SHP77 (cell line): ENCODE measurements at places on chromosomes 1 and 21.
A peak's percentile ranks its signal among the peaks of the same experiment; 100 is the strongest.

DNA sequence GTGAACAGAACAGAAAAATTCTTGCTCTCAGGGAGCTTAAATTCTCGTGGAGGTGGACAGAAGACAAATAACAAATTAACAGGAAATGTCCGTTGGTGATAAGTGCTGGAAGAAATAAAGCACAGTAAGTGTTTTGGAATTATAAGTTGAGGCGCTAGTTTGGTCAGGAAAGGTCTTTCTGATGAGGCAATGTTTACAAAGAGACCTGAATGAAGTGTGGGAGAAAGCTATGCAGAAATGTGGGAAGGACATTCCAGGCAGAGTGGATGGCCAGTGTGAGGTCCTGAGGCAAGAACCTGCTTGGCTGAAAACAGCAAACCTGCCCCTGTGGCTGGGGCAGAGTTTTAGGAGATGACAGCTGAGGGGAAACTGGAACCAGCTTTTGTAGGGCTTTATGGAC lies 23.3 kb downstream of the NGF start:
- DNase-seq = no peak

GRCh38 chr21:35646606-35647005 lies 413.7 kb downstream of the SETD4 start:
- DNase-seq = no peak

DNA sequence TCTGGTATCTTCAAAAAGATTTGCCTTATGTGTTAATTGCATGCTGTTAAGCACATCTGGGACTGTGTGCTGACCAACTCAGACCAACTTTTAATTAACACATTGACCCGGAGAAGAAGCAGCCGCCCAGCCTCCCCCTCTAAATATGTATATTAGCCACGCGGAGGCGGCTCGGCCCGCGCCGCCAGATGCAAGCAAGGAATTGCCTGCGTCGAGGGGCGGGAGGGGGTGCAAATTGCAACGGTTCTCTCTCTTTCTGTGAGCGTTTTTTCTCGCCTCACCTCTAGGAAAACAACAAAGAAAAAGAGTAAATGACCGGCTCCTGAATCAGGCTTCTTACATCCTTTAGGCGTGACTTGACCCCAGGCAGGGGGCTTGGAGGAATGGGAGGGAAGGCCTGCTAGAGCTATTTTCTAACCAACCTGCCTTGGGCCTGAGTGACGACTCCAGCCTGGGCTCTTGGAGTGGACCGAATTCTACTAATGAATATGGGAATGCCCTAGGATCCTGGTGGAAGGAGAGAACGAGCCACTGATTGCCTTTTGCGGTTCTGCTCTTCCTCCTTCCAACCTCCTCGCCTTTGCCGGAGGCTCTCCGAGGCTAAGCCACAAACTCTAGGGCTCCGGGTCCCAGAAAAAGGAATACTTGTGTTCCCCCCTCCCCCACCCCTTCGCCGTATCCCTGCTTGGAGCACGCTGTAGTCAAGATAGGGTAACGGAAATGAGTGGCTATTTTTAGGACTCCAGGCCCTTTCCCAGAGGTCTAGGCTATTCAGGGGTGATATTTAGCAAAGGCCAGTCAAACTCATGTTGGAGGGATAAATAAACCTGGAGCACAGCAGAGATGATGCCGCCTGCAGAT lies 417.0 kb upstream of the ESRRG start:
- no peak for DNase-seq

GRCh38 chr1:108560189-108560873 lies 431 bp downstream of the EEIG2 start:
- DNase-seq = peak; percentile 51

GRCh38 chr1:2229037-2229864 lies 1.1 kb downstream of the SKI start:
- peak; percentile 39 for DNase-seq

DNA sequence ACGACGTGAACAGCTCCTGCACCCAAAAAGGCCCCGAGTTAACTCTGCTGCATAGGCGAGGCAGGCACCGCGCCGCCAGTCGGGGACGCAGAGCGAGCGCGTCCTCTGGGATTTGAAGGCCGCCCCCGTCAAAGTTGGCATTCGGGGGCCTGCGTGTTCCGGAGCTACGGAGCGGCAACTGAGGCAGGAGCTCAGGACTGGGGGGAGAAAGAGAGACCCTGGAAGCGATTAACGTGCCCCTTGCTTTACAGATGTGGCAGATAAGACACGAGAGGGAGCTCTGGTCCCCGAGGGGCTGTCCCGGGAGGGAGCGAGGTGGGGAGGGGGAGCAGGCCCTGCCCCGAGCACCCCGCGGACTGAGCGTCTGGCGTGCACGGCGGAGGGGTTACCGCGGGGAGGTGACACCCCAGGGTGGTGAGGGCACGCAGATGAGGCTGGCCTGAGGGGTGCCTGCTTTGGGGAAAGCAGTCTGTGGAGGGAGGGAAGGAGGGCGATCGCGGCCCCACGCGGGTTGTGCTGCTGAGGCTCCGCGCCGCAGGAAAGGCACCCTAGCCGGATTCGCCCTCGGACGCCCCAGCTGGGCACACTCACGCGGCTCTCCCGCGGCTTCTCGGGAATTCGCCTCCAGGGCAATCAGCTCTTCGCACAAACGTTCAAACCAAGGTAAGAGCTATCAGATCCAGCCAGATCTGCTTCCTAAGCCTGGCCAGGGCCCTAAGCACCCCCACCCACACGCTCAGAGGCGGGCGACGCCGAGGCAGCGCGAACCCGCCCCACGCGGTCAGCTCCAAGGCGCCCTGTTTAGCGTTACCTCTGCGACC lies 26.5 kb downstream of the ACTA1 start:
- no peak for DNase-seq

DNA sequence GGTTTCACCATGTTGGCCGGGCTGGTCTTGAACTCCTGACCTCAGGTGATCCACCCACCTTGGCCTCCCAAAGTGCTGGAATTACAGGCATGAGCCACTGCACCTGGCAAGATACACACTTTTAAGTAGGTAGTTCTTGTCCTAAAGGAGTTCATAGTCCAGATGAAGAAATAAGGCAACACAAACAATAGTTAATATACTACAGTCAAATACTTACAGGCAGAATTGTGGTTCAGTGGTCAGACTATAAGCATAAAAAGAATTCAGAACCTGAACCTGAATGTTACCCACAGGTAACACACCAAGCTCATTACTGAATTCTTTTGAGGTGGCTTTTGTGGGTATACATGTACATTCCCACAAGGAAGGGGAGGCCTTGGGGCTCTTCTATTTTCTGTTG lies 1.8 kb downstream of the SDHB start:
- no peak for DNase-seq

DNA sequence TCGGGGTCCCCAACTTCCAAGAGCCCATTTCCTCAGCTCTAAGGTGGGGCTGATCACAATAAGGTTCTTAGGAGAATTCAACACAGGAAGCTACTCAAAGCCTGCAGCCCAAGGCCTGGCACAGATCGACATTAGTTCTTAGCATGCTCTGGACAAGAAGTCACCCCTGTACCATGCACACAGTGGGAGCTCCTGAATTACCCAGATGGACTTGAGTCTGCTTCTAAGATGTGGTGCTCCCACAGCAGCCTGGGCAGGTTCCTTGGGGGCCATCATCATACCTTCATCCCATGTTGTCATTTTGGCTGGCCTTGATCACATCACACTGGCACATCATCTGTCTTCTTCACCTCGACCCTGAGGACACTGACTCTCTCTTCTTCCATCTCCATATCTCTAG lies 153.3 kb upstream of the VAMP3 start:
- no peak for DNase-seq

GRCh38 chr1:183273300-183273699 lies 87.2 kb downstream of the LAMC2 start:
- DNase-seq = no peak

- no peak for DNase-seq
These were observed 61.9 kb downstream of the CRP start for GRCh38 chr1:159652506-159652905.

DNA sequence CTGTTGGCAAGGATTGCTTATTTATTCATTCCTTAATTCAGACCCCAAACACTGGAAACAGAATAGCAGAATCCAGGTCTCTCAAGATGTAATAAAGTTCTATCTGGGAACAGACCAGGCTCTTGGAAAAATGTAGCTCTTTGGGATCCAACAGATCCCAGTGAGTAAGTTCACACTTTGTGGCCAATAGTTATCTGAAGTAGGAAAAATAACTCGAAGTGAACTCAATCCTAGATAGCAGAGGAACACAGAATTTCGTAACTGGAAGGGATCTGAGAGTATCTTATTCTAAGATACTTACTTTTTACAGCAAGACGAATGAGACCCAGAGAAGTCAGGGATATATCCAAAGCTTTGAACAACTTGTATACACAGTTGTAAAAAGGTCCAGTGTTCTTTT lies 150.7 kb upstream of the CD34 start:
- no peak for DNase-seq

DNA sequence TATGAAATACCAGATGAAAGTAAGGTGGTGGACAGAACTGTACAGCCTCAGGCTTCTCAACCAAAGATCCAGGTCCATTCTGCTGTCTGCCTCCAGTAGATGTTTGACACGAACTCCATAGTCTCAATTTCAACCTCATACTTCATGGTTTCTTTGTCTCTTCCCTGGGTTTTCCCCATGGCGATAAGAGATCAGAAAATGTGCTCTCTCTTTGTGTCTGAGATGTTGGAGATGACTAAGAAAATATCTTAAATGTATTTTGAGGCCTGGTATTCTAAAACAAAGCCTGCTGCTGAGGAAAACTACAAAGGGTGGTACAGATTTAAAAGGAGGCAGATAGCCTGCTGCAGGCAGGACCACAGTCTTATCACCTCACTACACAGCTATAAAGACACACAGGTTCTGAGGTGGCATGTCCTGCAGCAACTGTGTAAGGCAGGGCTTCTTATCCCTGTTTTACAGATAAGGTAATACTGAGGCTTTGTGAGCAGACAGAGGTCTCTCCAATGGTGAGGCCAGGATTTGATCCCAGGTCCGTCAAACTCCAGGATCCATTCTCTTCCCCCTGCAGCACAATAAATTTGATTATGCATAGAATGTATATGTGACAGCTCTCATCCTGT lies 40.0 kb upstream of the CACNA1E start:
- no peak for DNase-seq

GRCh38 chr1:31571340-31572295 lies 4.7 kb upstream of the TINAGL1 start:
- no peak for DNase-seq

DNA sequence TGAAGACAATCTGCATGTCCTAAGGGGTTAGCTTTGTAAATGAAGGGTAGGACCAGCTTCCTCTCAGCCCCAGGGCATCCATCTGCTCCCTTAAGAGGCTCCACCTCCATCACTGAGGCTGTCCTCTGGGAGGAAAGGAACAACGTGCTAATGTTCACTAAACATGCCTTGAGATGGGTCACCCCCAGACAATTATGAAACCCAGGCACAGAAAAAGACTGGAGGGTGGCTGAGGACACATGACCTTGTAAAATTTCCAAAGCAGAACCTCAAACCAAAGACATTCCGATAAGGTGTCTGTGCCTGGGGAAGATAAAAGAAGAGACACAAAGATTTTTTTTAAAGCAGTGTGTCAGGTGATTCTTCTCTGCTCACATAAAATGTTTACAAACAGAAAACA lies 37.6 kb upstream of the ZNF124 start:
- no peak for DNase-seq

- no peak for DNase-seq
These were observed 460.5 kb upstream of the ADGRL2 start for GRCh38 chr1:81340239-81340638.

GRCh38 chr1:54331091-54331772 lies 75.0 kb downstream of the SSBP3 start:
- DNase-seq = no peak

- no peak for DNase-seq
These were observed 84.4 kb downstream of the HSF2BP start for GRCh38 chr21:43574741-43575472.

GRCh38 chr1:113912594-113913311 lies 7.6 kb downstream of the DCLRE1B start:
- peak; percentile 9 for DNase-seq

GRCh38 chr1:150173141-150173585 lies 23.4 kb downstream of the PLEKHO1 start:
- DNase-seq = no peak

DNA sequence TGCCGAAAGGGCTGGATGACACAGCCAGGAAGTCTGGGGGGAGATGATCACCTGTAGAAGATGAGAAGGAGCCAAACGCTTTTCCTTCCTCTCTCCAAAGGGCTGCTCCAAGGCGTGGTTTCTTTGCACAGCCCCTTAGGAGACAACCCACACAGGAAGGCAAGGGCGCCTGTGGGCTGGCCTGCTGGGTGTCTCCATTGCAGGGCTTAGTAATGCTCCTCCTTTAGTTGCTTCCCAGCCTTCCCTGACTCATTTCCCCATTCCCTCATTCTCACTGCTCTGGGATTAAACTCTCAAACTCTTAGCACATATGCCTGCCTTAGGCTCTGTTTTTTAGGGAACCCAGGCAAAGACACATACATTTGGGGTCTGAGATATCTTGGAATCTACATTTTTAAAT lies 1.7 kb upstream of the CLCA1 start:
- DNase-seq = no peak
